NCI-H2107 (cell line): ENCODE measurements at places on chromosomes 6 and 20.

- no peak for DNase-seq
Measured at GRCh38 chr6:894274-894673, 201.3 kb upstream of the EXOC2 start.

- no peak for DNase-seq
Measured at GRCh38 chr6:43778131-43778855, 8.3 kb downstream of the VEGFA start.

- no peak for DNase-seq
Measured at GRCh38 chr6:41511443-41512060, 34.6 kb upstream of the FOXP4 start.

DNA sequence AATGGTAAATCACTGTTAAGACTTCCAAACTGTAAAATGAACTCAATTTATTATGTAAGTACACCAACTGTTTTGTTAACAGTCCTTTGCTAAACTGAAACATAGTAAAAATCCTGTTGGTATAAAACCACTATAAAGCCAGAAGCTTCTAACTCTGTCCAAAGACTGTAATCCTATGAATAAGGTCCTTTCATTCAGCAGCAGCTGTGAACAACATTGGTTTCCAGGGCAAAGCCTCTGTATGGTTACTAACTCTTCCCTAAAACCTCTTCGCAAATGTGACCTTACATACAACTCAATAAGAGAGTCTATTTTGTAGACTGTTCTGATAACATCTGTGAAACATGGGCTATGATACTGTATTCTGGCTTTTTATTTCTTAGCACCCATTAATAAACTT lies 40.1 kb downstream of the NUP153 start:
- DNase-seq, result no peak

DNA sequence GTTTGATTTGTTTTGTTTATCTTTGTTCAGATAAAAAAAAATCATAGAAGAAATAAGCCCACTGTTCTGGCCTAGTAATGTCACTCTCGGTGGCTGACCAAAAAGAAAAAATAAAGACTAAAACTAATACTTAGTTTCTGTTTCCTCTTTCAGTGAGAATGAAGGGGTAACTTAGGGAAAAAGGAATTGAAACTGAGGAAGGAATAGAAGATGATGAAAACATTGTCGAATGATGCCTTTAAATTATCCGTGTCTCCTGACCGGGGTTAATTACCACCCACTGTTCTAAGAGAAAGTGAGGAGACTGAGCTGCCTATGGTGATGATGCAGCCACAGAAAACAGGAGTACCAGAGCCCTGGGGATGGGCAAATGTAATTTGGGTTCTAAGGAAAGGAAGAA lies 73.1 kb downstream of the PTCHD4 start:
- DNase-seq, result no peak

GRCh38 chr20:6501061-6501460 lies 266.4 kb upstream of the BMP2 start:
- DNase-seq, result no peak

DNA sequence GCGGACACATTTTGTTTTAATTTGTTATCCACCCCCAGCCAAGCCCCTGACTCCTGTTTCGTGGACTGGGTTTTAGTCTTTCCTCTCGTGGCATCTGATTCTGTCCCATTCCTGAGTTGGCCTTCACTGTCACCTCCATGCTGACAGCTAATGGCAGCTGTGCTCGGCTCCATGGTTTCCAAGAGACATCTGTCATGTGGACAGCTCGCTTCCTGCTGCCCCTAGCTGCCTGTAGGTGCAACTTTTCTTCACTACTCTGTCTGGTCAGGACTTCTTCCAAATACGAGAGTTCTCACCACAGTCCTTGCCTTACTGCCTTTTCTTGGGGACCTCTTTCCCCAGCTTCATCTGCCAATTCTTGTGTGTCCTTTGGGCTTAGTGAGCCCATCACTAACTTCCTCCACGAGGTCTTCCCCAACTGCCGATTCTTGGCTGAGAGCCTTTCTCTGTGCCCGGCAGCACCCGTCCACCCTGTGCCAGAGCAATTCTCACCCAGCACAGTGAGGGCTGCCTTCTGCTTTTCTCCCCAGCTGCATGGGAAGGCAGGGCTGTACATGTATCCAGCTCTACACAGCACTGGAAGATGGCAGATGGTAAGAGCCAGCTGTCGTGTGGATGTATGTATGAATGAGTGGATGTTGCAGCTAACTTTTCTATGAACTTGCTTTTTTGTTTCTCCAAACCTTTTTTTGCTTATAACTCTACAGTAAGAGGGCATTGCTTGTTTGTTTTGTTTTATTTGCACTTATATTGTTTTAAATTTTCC lies 140.4 kb downstream of the F13A1 start:
- DNase-seq, result no peak

DNA sequence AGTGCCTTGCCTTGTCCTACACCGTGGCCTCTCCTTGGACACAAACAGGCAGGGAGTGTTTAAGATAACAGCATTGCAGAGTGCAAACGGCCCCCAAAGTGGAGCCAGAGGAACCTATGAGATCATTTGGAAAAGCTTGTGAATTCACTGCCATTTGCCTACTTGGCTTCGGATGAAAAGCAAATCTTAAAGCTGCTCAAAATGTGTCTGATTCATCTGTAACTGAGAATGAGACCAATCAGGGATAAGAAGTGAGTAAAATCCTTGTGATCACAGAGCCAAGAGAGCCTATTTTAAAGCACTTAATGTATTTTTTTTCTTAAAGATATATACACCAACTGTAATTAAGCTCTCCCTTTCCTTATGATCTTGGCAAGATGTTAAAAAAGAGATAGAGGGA lies 65.7 kb upstream of the BACH2 start:
- no peak for DNase-seq

DNA sequence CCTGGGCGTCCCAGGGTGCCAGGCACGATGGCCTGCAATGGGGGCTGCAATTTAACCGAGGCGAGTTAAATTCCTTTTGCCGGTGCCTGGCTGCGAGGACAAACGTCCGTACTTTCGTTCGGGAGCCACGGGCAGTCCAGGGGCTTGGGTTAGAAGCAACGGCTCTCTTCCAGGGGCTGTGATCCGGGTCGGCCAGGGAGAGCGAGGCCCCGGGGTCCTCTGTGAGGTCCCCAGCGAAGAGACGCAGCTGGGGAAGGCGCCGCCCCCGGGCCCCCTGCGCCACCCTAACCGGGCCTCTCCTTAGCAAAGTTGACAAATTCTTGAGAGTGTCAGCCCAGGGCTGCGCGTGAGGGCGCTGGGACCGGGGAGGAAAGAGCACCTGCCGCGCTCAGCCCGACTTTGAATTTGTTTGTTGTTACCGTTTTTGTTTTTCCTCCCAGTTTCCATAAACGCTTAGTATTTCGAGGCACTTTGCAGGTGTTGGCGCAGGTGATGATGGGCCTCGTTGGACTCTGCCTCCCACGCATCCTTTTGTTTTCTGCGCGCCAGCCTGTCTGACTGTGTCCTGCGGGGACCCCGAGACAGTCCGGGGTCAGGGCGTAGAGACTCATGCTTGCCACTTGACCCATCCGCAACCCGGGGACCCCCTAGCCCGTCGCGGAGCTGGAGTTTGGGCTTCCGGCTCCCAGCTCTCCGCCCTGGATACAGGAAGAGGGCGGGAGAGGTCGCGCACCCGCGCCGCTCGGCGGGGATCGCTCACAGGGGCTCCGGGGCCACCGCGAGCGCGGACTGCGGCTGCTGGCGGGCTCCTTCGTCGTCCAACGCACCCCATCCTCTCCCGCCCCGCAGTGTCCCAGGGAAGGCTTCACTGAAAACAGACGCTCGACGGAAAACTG lies 5.8 kb downstream of the OLIG3 start:
- DNase-seq, result no peak

DNA sequence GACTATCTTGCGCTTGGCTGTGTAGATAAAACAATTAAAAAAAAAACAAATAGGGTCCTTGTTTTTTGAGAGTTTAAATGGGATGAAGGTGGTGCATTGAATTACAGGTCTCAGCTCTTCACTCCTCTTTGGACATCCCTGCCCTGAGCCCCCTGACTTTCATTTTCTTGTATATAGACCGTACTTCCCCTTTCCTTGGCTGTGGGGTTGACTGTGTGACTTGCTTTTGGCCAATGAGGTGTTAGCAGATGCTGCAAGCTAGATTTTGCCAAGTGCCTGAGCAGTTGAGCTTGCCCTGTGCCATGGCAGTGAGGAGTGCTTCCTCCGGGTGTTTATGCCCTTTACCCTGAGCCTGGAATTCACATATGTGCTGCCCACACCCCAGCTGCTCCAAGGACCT lies 386.1 kb upstream of the ZFP64 start:
- DNase-seq, result no peak

GRCh38 chr6:98576791-98577190 lies 257.6 kb upstream of the POU3F2 start:
- no peak for DNase-seq

- no peak for DNase-seq
Measured at GRCh38 chr6:35468980-35469750, 964 bp downstream of the RPL10A start.

DNA sequence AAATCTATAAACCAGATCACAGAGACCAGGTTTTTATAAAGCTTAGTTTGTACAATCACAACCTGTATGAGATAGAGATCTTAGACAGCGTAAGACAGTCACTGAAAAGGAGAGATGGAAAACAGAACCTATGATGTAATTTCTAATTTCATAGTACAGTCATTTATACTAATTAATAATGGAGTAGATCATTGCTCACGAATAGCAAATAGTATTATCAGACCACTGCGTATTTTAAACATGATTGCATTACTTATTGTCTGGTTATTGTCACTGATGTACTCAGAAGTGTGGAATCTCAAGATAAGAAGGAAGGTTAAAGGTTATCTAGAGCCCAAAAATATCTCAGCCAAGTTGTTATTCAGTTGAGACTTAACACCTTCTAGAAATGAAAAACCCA lies 115.6 kb downstream of the KHDC1L start:
- DNase-seq, result no peak

- no peak for DNase-seq
Measured at GRCh38 chr20:57716901-57717300, 7.1 kb upstream of the PMEPA1 start.

GRCh38 chr6:142542704-142543233 lies 241.0 kb downstream of the ADGRG6 start:
- no peak for DNase-seq

DNA sequence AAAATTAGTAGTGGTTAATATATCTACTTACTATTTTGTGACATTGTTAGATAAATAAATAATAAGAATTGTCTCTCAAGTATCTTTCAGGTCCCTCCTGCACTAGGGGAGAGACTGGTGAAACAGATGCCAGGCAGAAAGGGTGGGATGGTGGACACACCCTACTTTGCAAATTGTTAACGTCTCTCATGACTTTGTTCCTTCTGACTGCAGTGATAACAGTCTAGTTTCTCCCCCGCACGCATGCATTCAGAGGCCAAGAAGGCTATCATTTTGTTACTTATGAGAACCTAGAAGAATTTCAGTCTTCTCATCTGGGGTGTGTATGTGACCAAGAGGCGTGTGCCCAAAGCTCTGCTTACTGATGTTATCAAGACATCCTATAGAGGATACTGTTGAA lies 152.3 kb downstream of the EDN1 start:
- DNase-seq, result no peak

DNA sequence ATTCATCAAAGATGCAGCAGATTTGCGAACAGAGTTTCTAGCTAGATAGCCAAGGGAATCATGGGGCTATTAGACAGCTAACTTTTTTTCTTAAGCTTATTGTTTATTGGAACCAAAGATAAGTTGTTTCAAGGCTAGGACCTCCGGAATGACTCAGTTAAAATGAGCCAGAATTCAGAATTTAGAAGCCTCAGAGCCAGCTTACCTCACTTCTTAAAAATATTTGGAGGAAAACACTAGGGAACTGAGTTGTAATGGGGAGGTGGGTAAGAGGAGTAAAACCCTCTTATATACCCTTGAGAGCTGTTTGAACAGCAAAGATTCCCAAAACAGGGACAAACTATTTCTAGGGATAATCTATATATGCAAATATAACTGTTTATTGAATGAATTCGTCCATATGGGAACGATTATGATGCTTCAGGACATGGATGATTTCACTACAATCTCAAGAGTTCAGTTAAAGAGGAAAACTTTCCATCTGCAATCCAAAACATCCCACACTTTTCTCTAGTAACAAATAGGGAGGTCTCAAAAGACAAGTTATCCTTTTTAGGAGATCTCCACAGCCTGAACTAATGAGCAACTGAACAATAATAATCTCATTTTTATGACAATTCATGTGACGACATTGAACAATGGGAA lies 12.6 kb upstream of the CARMIL1 start:
- no peak for DNase-seq

DNA sequence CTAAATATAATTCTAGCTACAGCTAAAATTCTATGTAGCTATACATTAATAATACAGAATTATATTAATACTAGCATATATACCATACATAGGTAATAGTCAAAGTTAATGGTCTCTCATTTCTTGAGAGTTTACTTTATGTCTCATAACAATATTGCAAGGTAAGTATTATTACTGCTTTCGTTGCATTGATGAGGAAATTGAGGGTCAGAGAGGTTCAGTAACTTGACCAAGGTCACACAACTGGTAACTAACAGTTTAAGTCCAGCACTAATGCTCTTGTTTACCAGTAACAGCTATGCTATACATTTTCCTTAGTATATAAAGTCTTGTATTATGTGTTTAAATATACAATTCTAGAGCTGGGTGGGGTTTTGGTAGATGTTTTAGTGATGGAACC lies 67.6 kb downstream of the AFG1L start:
- DNase-seq, result no peak

DNA sequence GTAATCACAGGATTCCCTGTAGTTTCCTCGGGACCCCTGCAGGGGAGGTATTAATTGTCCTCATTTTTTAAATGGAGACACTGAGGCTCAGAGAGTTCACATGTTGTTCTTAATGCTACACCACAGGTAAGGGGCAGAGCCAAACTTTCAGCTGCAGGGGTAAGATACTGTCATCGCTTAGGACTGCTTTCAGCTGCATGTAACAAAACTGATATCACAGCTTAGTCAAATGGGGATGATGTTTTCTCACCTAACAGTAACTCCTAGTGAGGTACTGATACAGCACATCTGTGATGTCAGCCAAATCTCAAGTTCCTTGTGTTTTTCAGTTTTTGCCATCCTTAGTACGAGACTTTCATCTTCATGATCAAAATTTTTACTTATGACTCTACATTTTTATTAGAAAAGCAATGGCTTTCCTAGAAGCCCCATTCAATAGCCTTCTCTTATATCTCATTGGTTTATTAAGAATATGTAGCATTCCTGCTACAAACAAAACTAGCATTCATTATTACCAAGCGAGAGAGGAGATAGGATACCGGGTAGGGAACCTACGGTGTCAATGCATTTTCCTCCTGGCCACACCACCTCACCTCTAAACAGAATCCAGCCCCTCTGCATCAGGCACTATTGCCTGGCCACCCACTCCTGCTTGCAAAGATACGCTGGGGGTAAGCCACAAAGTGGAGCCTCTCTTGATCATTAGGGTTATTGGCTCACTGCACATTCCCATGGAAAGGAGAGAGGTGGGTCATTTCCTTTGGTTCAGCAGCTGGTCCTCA lies 557.5 kb downstream of the CD83 start:
- no peak for DNase-seq
